ENCODE measurements at places on chromosomes 11 and 22.
A peak's percentile ranks its signal among the peaks of the same experiment; 100 is the strongest.

DNA sequence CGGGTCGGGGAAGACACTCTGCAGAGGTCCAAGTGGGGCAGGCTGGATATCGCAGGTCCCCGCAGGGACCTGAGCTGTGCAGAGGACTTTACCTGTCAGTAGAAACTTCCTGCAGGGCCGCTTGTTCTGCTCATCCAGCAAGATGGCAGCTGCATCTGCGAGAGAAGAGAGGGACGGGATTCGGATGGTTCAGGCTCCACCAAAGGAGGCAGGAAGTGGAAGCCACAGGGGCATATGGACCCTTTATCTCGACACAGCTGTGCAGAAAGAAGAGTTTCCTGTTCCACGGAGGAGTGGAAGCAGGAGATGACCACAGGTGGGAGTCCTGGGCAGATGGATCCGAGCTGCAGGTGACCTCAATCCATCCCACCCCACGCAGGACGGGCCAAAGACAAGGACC is 22.5 kb downstream of the CABP7 start:
- DNase-seq = no peak

DNA sequence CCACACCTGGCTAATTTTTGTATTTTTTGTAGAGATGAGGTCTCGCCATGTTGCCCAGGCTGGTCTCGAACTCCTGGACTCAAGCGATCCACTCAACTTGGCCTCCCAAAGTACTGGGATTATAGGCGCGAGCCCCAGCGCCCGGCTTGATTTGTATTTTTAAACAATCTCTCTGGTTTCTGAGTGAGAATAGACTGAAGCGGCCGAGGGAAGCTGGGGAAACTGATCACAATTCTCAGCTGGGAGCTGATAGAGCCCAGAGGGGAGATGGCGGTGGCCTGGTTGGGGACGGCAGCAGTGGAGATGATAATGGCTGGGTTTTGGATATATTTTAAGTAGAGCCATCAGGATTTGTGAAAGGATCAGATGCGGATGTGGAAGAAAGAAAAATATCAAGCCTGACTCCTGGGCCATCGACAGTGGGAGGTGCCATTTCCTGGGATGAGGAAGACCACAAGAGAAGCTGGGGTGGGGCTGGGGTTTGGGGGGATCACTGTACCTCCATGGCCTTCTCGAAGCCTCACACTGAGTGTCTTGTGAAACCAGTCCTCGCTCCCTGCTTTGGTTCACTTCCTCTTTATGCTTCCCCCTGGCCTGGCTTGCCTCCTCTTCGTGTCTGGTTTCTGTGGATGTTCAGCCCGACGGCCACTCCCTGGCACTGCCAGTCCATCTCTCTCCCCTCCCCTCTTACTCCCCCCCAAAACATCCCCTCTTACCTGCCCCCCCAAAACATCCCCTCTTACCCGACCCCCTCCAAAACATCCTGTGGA is 51.9 kb downstream of the IGLL1 start:
- DNase-seq = no peak

GRCh38 chr11:27183672-27184457 is 143.2 kb downstream of the BBOX1 start:
- peak; percentile 9 for DNase-seq

DNA sequence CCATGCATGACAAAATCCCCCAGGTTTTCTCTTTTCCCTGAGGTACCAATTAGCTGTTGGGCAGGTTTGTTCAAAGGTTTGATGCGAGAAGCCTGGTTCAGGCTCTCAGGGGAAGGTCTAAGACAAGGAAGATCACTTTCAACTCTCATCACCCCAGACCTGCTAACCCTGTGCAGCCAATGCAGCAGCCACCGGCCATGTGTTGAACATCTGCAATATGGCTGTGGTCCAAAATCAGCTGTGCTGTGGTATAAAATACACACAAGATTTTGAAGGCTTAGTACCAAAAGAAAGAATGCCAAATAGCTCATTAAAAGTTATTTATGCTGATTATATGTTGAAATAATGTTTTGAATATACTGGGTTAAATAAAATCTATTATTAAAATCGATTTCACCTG is 58.5 kb downstream of the SMCO4 start:
- DNase-seq = no peak

- no peak for DNase-seq
These were observed 6.5 kb downstream of the MN1 start for GRCh38 chr22:27795053-27795452.

DNA sequence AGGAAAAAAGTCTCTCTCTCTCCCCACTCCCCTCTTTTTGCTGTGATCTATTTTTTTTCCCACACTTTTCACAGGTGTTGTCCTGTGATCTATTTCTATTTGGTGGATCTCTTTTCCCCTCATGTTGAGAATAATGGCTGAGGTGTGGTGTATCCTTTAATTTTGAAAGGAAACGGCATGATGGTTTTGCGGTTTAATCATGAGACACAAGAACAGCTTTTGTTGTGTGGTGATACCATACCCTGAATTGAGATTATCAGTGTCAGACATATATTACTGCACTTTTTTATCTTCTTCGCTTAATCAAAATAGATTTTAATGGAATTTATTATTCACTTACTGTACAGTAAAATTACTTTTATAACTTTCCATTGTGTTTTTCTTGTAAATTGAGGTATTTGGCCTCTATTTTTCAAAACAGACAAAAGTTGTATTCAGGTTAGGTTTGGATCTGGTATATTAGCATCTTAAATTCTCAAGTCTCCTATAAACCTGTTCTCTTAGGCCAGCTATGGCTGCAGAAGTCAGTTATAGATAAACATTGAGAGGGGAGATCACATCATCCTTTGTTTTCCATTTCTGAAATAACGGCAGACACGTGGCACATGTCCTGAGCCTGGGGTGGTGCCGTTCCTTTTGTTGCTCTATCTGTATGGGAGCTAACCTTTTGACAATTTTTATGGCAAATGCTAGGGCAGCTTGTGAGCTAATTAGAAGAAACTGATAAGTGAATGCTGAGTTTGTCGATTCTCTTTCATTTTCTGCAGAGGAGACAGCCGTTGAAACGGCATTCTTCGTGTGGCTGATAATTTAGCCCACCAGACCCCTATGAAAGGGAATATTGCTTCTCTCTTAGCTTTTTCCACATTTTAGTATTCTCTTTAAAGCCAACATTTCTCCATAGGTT is 25.8 kb downstream of the NF2 start:
- DNase-seq = no peak

DNA sequence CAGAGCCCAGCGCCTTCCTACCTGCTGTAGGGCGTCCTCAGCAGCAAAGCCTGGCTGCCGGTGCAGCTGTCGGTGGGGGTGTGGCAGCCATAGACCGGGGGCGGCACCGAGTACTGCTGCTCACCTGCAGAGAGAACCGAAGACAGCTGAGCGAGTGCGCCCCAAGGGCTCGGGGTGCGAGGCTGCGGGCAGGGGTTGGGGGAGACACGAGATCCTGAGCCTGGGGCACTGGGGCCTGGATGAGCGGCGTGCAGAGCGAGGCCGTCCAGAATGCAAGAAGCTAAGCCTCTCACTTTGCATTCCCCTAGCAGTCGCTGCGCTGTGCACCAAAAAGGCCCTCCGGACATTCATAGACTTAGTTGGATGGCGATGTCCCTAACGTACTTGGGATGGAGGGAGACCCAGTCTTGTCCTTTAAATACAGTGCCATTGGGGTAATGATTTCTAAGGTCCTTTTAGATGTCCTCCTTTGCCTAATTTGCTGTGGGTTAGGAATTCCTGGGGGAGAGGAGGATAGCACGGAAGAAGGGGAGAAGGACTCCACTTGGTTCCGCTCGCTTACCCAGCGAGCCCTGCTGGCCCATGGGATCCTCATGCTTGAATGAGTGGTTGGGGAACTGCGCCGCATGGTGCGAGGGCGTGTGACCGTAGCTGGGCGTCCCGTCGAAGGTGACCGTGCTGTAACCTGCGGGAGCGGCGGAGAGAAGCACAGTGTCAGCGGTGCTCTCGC is 7.2 kb downstream of the WT1 start:
- DNase-seq = no peak

DNA sequence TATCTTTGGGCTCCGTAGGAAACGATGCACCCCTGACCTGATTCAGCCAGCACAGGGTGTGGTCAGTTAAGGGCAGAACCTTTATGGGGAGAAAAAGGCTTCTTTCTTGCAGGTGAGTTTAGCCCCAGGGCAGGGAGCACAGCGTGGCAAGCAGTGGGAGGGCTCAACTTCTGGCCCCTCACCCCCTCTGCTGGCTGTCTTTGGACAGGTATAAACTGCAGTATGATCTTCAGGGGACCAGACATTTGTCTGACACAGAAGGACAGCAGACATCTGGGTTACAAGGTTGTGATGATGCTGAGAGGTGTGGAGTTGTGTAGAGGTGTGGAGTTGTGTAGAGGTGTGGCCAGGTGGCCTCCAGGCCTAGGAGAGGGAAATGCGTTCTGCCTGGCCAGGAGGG is 324.0 kb upstream of the PLET1 start:
- DNase-seq = no peak

- no peak for DNase-seq
These were observed 15.6 kb downstream of the SDHAF2 start for GRCh38 chr11:61445516-61445915.

- DNase-seq = no peak
These were observed 165.7 kb downstream of the CADM1 start for GRCh38 chr11:115338476-115338875.

GRCh38 chr11:12172493-12173013 is 62.2 kb downstream of the MICAL2 start:
- DNase-seq = no peak

DNA sequence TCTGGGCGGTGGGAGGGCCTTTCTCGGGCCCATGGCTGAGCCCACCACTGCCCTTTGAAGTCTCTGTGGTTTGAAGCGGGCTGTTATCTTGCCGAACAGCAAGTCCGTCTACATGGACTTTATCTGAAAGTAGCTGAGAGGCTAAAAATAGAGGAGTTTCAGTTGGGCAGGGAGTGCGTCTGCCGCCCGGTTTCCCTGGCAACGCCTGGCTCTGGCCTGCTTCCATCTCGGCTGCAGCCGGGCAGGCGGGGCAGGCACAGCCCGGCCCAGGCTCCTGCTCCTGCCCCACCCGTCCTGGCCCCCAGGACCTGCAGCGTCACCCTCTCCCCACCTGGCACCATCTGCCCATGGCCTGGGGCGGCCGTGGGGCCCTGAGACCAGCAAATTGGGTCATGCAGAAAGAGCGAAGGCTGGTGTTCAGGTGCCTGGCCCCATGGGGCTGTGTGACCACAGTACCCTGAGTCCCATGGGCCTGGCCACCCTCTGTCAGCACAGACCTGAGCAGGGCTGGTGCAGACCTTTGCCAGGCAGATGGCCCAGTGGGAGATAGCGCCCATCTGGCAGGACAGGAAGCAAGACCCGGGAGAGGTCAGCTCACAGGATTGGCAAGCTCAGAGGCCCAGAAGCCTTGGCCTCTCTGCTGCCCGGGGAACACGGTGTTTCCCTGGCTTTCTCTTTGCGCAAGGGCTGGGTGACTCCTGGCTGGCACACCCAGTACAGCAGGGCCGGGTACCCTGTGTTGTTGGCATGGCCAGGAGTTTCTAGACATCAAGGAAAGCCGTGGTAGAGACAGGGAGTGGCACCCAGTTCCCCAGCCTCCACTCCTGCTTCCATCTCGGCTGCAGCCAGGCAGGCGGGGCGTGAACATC is 79.1 kb upstream of the KCNQ1OT1 start:
- no peak for DNase-seq

GRCh38 chr22:23106906-23107367 is 34.9 kb downstream of the RSPH14 start:
- no peak for DNase-seq

DNA sequence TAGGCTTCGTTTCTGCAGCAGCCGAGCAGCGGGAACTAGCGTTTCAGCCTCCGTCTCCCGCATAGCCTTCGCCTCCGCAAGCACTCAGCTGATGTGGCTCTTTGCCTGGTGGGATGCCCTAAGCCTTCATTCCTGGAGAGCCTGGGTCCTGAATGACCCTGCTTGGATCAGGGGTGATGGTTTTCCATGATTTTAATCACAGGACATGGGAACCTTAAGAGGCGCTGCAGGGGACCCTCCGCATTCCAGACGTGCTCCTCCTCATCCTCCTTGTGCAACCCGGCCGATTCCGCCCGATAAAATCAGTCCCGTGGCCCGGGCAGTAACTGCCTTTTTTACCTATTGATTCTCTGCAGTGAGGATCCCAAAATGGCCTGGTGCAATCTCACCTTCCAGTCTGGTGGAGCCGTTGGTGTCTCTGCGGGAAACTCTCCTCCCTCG is 8.2 kb downstream of the C11orf21 start:
- no peak for DNase-seq

GRCh38 chr11:111996129-111996528 is 29.1 kb upstream of the DLAT start:
- no peak for DNase-seq

DNA sequence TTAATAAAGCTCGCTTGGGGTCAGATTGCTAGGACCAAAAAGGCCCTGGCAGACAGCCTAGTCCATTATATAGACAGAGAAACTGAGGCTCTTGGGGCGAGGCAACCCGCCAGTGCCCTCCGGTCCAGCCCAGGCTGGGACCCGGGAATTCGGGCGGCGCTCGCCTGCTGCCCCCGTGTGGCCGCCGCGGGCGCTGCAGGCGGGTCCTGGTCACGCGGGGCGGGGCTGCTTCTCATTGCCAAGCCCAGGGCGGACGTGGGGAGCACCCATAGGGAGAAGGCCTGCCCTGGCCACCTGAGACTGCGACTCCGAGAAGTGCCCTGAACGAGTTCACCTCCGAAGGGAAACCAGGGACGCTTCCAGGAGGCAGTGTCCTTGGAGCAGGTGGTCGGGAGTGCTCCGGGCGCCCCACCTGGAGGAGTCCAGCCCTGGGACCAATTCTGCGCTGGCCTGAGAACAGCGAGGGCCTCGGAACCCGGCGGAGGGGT is 36.0 kb upstream of the CSNK1E start:
- DNase-seq = peak; percentile 73

DNA sequence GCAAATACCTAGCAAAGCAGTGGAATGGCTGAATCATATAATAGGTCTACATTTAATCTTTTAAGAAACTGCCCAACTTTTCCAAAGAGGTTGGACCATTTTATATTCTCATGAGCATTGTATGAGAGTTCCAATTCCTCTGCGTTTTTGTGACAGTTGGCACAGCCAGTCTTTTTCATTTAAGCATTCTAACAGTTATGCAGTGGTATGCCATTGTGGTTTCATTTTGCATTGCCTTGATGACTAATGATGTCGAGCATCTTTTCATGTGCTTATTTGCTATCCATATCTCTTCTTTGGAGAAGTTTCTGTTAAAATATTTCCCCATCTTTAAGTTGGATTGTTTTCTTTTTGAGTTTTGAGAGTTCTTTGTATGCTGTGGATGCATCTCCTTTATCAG is 38.7 kb downstream of the EIF3F start:
- DNase-seq = no peak
